ENCODE measurements at places on chromosomes 3 and 15.

GRCh38 chr3:108209579-108209978, 12.6 kb downstream of the IFT57 start:
- no peak for DNase-seq

- DNase-seq = no peak
Observed at GRCh38 chr3:58176827-58177489, 33.8 kb downstream of the DNASE1L3 start.

GRCh38 chr15:33559207-33559890, 248.6 kb downstream of the RYR3 start:
- no peak for DNase-seq

GRCh38 chr3:84925571-84925970, 33.2 kb upstream of the CADM2 start:
- no peak for DNase-seq

- DNase-seq = no peak
Observed at GRCh38 chr3:9913601-9914000, 3.3 kb upstream of the IL17RC start.

DNA sequence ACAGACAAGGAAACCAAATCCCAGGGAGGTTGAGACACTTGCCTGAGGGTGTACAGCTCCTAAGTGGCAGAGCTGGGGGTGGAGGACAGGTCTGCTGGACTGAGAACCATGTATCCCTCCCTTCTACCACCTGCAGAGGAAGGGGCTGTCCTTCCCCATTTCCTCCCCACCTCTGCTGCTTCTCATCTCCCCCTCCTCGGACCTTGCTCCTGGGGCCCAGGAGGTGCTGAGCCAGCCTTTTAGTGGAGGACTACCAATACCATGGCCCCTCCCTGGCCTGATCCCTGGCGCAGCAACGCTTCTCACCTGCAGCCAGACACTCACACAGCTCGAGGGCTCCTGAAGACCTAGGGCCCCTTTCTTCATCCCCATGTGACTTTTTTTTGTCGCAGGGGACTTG, 50.4 kb downstream of the IDH2 start:
- no peak for DNase-seq

GRCh38 chr3:170560296-170560695, 25.6 kb downstream of the SLC7A14 start:
- DNase-seq = no peak

DNA sequence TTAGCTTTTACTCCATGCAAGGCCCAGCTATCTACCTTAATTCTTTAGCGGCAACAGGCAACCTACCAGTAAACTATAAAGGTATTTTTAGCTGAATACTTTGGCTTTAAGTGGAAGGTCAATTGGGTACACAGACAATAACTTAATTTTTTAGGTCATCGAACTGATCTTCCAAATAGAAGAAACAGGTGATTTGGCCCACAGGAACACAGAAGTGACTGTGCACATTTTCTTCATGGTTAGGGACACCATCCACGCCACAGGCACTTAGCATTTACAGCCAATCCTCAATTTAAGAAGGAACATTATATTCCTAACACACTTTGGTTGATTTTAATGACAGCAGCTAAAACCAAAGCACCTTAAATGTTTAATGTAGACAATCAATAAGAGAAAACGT, 1.9 kb downstream of the ARPP19 start:
- no peak for DNase-seq
